ENCODE measurements at places on chromosomes 6 and 20.

GRCh38 chr6:97205966-97206365 is 77.0 kb downstream of the MMS22L start:
- DNase-seq = no peak

- no peak for DNase-seq
These were observed 9.2 kb downstream of the TUBB2A start for GRCh38 chr6:3147914-3148757.

DNA sequence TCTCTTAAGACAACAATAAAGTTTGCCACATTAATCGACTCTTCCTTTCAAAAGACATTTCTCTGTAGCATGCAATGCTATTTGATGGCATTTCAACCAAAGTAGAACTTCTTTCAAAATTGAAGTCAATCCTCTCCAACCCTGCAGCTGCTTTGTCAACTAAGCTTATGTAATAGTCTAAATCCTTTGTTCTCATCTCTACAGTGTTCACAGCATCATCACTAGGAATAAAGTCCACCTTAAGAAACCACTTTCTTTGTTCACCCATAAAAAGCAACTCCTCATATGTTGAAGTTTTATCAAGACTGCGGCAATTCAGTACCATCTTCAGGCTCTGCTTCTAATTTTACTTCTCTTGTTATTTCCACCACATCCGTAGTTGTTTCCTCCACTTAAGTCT is 11.5 kb upstream of the BLOC1S5 start:
- DNase-seq = no peak

DNA sequence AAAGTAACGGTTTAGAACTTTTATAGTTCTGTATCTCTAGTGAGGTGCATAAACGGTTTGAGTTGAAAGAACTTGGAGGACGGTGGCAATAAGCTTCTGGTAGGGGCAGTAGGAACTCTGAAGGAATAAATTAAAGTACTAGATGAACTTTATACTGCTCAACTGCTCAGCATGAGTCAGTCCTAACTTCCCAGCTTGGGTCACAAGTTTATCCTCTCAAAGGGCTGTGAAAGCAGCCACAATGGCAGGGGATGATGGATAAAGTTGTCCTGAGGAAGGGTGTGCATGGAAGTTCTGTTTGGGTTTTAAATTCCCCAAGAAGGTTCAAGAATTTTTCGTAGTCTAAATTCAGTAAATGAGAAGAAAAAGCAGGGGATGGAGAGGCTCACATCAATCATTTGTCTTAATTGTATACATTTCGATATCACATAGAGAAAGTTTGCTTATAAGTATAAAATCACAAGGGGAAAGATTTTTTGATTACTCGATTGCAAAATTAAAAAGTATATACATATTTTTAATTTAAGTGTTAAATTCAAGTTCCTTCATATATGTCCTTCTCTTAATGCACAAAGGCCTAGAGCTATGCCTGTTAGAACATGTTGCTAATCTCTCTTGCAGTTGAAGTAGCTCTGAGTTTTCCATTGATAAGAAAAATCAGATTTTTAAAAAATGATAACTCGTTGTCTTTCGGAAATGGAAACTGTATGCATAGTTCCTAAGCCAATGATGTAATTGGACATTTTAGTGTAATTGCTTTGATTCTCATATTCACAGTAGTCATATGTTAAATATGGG is 55.3 kb upstream of the JAG1 start:
- no peak for DNase-seq

- DNase-seq = no peak
These were observed 566.6 kb upstream of the CITED2 start for GRCh38 chr6:139940741-139941729.

GRCh38 chr20:46396052-46396740 is 10.2 kb downstream of the ELMO2 start:
- no peak for DNase-seq

- no peak for DNase-seq
These were observed 19.1 kb downstream of the XRN2 start for GRCh38 chr20:21322083-21322710.

- peak; percentile 81 for DNase-seq
These were observed 259.4 kb downstream of the GJA1 start for GRCh38 chr6:121694801-121695251.

GRCh38 chr20:37336369-37337207 is 9.4 kb upstream of the SRC start:
- DNase-seq = no peak

GRCh38 chr6:107606407-107606806 is 116.5 kb downstream of the SOBP start:
- no peak for DNase-seq

DNA sequence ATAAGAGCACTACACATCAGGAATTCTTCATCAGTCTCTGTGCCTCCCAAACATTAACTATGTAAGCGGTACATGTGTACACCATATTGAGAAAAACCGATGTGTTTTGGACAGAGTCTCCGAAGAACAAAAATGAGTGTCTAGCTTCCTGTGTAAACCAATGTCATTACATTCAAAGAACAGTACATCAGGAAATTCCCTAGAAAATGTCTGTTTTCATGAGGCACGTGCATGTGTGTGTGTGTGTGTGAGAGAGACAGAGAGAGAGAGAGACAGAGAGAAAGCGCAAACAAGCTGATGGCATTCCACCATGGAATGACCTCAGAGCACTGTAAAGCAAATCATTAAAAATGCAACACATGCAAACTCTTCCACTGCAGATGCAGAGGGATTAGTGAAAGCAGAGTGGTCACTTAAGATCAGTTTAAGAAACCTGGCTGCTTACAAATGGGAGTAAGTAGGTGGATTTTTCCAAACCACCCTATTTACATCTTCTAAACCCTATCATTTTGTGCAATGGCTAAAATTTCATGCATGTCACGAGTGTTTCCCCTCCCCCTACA is 133.9 kb downstream of the HIVEP2 start:
- no peak for DNase-seq

GRCh38 chr6:356828-357251 is 34.7 kb upstream of the IRF4 start:
- peak; percentile 38 for DNase-seq

GRCh38 chr6:170083236-170084051 is 207.4 kb downstream of the DLL1 start:
- DNase-seq = peak; percentile 30

All from SJSA1 (cell line).